ENCODE measurements at places on chromosomes 2 and 18.

DNA sequence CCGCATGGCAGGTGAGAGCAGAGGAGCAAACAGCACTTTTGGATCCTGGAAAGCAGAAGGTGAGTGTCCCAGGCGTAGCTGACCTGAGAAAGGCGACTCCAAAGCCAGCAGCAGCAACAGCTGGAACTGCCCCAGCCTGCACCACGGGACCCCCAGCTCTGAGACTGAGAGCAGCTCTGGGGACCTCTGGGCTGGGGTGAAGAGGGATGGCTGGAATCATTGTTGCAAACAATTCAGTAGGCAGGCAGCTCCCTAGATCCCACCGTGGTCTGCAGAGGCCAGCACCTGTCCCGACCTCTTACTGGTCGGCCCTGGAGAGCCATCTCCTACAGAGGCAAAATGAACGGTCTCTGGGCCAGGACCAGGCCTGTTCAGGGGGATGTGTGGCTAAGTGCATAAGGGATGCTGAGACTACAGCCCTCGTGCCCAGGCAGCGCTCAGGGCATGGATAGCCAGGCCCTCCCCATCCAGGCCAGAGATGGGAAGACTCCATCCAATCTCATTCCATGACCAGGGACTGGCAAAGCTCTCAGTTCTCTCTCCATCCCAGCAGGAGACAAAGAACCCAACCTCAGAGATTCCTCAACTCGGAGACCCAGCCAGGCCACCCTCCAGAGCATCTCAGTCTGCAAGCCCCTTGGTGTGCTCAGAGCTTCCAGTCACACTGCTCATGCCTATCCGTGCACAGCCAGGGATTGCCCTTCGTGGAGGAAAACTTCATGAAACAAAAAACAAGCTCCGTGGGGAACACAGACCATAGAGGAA, 38.2 kb upstream of the ALPP start:
- DNase-seq, result peak; percentile 10
- H3K36me3 ChIP-seq, result no peaks in the 10 kb centered on the region
- no peak overlapping the region for H3K27ac ChIP-seq

- H3K4me3 ChIP-seq, result no peak overlapping the region
- H3K4me1 ChIP-seq, result no peaks in the 10 kb centered on the region
- no peaks in the 10 kb centered on the region for H3K36me3 ChIP-seq
- H3K27me3 ChIP-seq, result no peaks in the 10 kb centered on the region
These were observed 921.2 kb upstream of the LRRTM1 start for GRCh38 chr2:81225756-81226155.

- no peaks in the 10 kb centered on the region for H3K27me3 ChIP-seq
- peak; percentile 4 for DNase-seq
- no peak overlapping the region for H3K27ac ChIP-seq
- H3K4me3 ChIP-seq, result no peak overlapping the region
- no peaks in the 10 kb centered on the region for H3K36me3 ChIP-seq
These were observed 52.9 kb downstream of the ZBTB7C start for GRCh38 chr18:48356151-48356745.

GRCh38 chr2:230408244-230408842, 7.7 kb upstream of the SP100 start:
- peak overlapping the region; percentile 36 for H3K27ac ChIP-seq
- H3K27me3 ChIP-seq, result no peaks in the 10 kb centered on the region
